Hematopoietic multipotent progenitor cell (in vitro differentiated cells): ENCODE measurements at places on chromosomes 1 and 21.

DNA sequence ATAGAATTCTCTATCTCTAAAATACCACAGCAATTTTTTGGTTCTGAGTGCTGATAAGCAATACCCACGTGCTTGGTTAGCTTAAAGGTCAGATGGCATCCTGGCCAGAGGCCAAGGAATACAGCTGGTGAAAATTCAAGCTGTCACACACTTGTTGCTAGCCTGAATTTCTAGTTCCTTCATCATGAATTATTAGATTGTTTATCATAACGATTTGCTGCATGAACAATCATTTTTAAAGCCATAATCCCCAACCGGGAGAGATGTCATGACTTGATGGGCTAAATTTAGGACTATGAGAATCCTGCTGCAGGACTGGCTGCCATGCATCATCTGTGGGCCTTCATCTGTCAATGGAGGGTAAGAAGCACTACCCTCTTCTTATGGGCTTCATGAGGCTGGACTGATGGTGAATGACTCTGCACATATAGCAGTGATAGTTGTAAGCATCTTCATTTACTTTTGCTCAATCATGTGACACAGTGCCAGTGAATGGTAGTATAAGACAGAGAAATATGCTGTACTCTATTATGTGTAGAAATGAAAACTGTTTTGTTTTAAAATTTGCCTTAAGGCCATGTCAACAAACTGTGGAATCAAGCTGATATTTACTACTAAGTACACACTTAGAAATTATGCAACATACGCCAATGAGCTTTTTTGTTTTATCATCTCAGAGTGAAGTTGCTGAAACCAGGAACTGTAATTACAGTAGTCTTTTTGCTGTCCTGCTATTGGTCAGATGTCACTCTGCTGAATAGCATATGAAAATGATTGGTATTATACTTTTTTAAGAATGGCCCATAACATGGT lies 80.5 kb upstream of the RALGPS2 start:
- DNase-seq, result peak; percentile 3

DNA sequence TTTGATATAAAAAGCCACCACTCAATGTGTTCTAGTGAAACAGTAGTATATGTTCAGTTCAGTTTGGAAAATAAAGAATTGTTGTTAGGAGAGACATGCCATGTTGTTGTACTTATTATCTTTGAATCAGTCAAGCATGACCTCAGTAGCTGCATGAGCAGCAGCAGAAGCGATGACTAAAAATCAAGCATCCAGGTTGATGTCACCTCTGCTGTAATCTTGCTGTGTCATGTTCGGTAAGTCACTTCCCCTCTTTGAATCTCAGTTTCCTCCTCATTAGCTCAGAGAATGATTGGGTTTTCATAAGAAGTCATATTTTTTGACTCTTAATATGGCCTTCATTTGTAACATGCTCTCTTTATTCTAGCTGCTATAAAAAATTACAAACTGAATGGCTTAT lies 428.4 kb upstream of the B3GALT2 start:
- DNase-seq, result no peak

- no peak for DNase-seq
Observed at GRCh38 chr1:115546846-115547245, 94.9 kb upstream of the VANGL1 start.

DNA sequence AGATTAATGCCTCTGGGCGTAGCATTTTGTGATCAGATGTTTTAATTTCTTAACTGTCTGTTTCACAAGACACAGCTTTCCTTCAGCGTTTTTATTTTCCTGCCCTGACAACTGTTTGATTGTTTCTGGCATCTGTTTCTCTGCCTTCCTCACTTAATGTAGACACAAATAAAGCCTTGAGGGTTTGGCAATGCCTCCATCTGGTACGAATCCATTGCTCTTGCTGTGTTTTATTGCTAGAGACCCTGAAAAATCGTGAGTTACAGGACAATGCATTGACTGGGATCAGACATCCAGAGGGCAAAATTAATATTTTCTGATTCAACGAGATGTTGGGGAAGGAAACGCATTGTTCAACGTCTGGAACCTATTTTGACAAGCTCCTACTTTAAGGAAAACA lies 363.5 kb downstream of the MRPL39 start:
- DNase-seq, result no peak

- no peak for DNase-seq
Observed at GRCh38 chr21:34883491-34884271, 165.4 kb downstream of the RUNX1 start.

DNA sequence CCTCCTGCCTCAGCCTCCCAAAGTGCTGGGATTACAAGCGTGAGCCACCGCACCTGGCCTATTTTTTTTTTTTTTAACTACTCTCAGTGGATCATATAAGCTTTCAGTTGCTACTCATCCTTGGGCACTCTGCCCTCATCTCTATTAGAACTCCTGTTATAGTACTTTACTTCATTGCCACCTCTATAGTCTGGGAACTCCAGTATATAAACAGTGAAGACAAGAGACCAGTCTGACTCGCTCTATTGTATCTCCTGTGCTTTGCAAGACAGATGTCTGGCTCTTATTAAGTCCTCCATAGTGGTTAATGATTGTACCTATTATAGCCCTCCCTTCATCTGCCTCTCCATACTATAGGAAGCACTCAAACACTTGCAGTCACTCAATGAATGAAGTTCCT lies 15.1 kb downstream of the KHDRBS1 start:
- DNase-seq, result no peak

- DNase-seq, result no peak
Observed at GRCh38 chr1:59318271-59318860, 21.5 kb downstream of the FGGY start.
